Stimulated activated CD8-positive, alpha-beta memory T cell treated with anti-CD3 and anti-CD28 coated beads, Interleukin-4, amount 100 ng/mL, for 1 hour (primary cell): ENCODE measurements at places on chromosomes 16 and 17.

DNA sequence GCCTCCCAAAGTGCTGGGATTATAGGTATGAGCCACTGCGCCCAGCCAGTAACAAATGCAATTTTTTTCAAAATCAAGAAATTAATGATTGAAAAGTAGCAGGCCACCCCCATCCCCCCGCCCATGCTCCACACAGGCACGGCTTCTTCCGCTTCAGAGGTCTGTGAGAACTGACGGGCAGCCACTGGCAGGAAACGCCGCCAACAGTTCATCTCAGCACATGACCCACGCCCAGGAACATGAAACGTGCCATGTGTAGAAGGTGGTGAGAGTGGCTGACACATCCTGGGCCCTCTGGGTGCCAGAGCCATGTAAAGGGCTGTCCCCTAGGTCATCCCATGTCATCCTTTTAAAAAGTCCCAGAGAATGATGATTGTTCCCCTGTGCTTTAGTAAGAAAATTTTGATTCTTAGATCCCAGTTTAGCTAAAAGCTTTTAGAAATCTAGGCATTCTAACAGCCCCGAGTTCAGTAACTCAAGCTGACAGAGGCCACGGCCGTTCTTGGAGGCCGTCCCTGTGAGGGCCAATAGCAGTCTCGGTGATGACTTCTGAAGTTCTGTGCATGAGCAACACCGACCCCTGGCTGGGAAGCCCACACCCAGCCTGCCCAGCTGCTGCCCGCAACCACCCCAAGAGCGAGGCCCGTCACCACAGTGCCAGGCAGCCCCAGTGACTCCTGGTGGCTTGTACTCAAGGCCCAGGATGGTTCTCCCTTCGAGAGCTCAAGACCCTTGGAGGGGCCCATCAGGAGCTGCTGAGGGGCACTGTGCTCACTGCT, 52.1 kb downstream of the KLHDC4 start:
- peak; percentile 40 for DNase-seq

DNA sequence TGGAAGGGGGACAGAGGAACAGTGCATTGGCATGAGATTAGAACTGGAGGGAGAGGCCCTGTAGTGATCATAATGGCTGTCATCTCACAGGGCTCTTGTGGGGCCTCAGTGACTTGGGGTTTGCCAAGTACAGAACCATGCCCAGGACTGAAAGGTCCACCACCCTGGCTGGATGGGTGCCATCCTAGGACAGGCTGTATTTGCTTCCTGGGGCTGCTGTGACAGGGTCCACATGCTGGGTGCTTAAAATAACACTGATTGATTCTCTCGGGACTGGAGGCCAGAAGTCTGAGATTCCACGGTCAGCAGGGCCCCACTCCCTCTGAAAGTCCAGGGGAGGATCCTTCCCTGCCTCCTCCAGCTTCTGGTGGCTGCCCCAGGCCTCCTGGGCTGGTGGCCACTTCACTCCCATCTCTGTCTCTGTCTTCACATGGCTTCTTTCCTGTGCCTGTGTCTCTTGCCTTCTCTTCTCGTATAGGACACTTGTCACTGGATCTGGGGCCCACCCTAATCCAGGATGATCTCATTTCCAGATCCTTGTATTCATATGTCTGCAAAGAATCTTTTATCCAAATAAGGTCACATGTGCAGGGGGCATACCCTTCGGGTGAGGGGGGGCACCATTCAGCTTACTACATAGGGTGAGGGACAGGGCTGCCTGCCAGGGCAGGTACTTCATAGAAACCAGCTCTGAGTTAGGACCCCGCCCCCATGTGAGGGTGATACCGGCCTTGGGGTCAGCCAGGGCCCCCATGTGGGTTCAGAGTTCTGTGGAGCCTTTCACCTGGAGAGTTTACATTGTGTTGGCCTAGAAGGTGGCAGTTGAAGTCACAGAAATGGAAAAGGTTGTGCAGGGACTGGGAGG, 52.6 kb downstream of the USP22 start:
- no peak for DNase-seq

DNA sequence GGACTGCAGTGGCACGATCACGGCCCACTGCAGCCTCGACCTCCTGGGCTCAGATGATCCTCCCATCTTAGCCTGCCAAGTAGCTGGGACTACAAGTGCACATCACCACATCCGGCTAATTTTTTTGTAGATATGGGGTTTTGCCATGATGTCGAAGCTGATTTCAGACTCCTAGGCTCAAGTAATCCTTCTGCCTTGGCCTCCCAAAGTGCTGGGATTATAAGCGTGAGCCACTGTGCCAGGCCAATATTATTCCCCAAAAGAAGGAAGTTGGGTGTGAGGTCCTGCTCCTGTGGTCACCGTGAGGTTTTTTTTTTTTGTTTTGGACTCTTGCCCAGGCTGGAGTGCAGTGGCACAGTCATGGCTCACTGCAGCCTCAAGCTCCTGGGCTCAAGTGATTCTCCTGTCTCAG, 1.5 kb downstream of the AMZ2 start:
- DNase-seq, result no peak

DNA sequence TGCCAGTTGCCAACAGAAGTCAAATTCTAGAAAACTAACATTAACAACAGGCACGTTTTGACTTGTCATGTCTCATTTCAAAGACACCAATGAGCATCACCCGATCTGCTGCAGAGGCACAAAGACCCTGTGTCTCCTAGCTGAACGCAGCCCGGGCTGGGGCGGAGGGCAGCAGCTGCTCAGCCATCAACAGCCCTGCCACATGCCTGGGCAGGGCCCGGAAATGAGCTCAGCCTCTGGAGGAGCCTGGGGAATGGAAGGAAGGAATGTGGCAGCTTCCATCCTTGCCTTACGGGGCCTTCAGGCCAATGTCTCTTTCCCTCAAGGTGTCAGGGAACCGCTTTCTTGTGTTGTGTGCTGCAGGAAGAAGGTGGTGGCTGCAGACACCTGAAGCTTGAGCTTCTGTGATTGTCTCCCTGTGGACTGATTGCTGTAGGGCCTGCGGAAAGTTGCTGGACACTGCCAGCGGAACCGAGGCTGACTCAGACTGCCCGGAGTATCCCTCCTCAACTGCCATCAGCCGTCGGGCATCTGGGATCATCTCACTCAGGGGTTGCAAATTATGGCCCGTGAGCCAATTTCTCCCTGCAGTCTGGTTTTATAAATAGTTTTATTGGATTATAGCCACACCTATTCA, 7.3 kb downstream of the CDH13 start:
- DNase-seq, result no peak

- no peak for DNase-seq
Measured at GRCh38 chr17:78532311-78532710, 44.9 kb downstream of the DNAH17 start.

DNA sequence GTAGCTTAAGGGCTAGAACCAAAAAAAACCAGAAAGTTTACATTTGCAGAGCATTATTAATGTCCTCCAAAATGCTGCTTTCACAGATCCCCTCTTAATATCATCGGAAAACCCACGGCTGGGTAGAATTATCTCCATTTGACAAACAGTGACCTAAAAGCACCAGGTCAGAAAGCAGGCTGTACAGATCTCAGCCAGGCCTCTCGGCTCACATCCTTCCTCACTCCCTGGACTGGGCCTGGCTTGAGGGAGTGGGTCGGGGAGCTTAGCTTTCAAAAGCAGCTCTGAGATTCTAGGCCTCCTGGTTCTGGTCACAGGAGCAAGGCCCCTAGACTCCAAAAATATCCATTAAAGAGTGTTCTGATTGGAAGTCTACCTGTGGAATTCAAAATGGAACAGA, 9.1 kb upstream of the SLC12A3 start:
- no peak for DNase-seq

GRCh38 chr17:17111401-17112393, 69.4 kb downstream of the MPRIP start:
- DNase-seq, result no peak

DNA sequence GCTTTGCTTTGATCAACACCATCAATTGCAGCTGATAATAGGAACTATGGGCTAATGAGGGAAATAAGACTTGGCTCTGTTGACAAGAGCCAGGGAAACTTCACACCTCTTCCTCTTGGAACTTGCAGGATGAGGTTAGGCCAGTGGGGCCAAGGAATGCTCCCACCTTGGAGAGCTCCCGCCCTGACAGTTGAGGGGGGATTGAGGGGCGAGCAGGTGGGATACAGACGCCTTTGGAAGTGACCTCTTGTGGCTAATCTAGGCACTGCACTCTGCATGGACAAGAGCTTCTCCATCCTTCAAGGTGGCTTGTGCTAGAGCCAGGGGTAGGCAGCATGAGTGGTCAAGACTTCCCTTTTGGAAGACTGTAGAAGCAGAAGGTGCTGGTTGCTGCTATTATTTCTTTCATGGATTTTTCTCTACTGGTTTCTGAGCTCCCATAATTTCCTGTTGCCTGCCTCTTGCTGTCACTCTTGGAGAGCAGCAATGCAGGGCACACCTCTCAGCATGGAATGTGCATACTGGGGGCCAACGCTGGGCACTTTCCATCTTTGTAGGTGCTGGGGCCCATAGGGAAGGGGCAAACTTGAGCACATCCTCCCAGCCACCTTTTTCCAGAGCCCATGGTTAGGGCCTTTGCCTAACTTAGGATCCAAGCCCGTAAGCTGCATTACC, 2.3 kb upstream of the PHF12 start:
- no peak for DNase-seq

- DNase-seq, result no peak
Measured at GRCh38 chr16:27114006-27114405, 47.3 kb downstream of the C16orf82 start.

DNA sequence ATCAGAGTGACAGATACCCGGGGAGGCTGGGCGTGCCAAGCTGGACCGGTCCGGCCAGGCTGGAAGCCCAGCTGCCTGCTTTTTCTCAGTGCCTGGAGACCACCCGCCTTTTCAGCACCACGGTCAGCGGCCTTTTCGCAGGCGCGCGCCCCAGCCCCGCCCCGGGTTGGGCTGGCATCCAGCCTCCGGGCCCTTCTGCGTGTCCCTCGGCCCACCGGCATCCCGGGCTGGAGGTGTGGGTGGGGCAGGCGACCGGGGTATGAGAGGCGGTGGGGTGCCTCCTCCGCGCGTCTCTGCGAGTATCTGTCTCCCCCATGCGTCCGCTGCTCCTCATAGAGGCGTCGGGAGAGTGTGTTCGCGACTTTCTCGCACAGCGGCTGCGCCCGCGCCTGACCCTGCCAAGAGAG, 102.5 kb downstream of the MRM1 start:
- no peak for DNase-seq

DNA sequence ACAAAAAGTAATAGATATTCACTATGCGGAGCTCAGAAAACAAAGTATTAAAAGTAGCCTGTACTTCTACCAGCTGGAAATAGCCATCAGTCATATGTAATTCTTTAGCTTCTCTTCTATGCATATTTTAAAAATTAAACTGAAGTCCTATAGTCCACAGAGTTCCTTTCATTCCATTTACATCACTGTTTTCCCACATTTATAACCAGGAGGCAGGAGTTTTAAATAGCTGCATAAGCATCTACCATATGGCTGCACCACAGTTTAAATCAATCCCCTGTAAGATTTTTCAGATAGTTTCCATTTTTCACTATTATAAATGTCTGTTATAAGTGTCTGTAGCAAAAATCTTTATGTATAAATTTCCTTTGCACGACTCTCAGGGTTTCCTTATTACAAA, 45.1 kb downstream of the ZFHX3 start:
- DNase-seq, result no peak

DNA sequence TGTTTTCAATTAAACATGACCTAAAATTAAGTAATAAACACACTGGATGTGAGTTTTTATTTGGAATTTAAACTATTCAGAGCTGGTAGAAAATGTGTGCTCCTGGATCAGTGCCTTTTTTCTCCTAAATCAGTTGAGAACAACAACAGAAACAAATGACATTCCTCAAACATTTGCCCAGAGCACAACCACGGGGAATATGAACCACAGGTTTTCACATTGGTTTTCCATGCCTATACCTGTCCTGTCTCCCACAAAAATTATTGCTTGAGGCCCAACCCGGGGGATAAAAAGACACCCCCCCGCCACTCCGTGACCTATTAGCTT, 6.8 kb downstream of the HSBP1 start:
- no peak for DNase-seq

DNA sequence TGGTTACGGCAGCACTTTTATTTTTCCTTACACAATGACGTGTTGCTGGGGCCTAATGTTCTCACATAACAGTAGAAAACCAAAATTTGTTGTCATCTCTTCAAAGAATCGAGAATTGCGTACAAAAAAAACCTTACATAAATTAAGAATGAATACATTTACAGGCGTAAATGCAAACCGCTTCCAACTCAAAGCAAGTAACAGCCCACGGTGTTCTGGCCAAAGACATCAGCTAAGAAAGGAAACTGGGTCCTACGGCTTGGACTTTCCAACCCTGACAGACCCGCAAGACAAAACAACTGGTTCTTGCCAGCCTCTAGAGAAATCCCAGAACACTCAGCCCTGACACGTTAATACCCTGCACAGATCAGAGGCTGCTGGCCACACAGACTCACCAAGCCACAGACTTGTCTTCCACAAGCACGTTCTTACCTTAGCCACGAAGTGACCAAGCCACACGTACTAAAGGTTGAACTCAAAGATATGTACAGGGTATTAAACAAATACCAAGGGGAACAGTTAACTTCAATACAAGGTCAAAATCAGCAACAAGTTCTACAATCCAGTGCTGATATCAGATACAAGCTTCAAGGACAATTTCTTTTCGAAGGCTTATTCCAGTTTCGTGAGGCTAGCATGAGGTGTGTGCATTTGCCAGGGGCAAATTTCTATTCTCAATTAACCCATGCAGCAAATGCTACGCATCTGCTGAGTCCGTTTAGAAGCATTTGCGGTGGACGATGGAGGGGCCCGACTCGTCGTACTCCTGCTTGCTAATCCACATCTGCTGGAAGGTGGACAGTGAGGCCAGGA, 2.4 kb downstream of the ACTG1 start:
- DNase-seq, result no peak

- DNase-seq, result no peak
Measured at GRCh38 chr16:80924372-80924978, 82.2 kb downstream of the CMC2 start.

- DNase-seq, result peak; percentile 87
Measured at GRCh38 chr17:5438716-5439445, at the start of gene C1QBP. C1QBP (minus strand) TSS chr17:5439155; CDS start chr17:5439073, 82 bp downstream.

- peak; percentile 63 for DNase-seq
Measured at GRCh38 chr16:711548-712320, 3.2 kb upstream of the METRN start.

DNA sequence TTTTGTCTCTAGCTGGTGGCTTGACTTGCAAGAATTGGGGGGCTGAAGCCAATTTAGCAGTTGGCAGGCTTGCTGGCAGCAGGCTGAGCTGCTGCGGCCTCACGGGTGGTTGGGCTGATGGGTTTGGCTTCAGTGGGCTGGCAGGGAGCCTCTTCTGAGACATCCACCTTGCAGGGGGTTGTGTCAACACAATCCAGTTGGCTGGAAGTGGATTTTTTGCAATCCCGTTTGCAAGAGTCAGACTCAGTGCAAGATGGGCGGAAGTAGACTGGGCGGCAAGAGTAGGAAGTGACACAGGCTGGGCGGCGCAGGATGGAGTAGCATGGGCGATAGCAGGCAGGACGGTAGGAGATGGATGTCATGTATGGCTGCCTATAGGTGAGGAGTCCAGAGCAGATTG, 1.5 kb downstream of the KRTAP16-1 start:
- DNase-seq, result no peak

GRCh38 chr16:27321013-27321915, 7.5 kb downstream of the IL4R start:
- DNase-seq, result no peak
